NCI-H1048 (cell line): ENCODE measurements at places on chromosomes 4 and X.

GRCh38 chr4:135357091-135357490 lies 1155.5 kb upstream of the PABPC4L start:
- no peak for DNase-seq

GRCh38 chr4:169758401-169758962 lies 738 bp upstream of the HPF1 start:
- no peak for DNase-seq

GRCh38 chr4:37443137-37443536 lies 198.6 kb downstream of the NWD2 start:
- no peak for DNase-seq

DNA sequence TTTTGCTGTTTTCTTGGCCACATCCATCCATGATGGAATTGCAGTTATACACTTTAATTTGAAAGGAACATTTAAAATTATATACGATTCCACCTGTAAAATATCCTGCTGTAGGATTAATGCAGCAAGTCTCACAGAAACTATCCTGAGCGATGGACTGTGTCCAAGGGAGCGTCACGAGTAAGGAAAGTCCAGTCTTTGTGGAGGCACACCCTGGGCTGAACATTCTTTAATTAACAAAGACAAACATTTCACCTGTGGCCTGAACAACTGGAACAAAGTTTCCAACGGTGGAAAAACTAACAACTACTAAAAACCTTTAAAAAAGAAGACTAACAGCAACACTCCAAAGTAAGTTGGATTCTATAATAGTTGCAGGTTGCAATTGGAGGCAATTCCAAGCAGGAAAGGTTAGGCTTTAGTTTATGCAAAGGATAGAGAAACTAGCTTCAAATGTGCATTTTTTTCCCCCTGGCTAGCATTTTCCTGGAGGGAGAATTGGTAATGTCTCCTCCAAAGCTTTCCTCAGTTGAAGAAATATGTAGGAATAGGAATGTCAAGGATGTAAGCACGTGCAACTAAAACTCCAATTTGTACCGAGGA lies 11.0 kb downstream of the EREG start:
- no peak for DNase-seq
